ENCODE measurements at places on chromosomes 3 and 15.

- DNase-seq, result peak; percentile 87
Observed at GRCh38 chr3:39150803-39151631, 2.4 kb downstream of the CSRNP1 start.

DNA sequence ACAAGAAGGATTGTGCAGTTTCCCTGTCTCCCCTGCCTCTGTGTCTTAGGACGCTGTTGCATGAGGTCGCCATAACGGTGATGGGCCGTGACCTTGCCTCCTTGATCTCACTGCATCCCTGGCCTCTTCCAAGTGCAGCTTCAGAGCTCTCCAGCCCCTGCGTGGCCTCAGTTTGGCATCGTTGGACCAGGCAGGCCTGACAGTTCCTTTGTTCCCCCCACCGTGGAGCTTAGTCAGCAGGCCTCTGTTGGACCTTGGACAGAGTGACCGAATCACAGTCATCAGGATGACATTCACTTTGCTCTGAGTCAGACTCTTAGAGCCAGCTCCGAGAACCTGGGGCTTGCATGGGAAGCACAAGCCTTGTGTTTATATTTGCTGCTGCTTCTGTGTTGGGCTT, 139.4 kb downstream of the OPA1 start:
- DNase-seq, result peak; percentile 83

- DNase-seq, result no peak
Observed at GRCh38 chr15:41499109-41499851, 5.6 kb downstream of the ITPKA start.

- DNase-seq, result no peak
Observed at GRCh38 chr15:67033571-67034044, 31.8 kb upstream of the SMAD3 start.

- no peak for DNase-seq
Observed at GRCh38 chr15:90063770-90064247, 38.5 kb downstream of the IDH2 start.

DNA sequence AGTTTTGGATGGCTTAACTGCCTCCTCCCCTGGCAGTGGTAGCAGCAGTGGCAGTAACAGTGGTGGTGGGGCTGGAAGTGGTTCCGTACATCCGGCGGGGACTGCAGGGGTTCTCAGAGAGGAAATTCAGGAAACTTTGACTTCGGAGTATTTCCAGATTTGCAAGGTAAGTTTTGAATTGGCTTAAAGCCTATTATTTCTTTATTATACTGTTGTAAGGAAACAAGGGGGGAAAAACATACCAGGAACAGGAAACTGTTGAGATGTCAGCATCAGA, 1.5 kb downstream of the STXBP5L start:
- DNase-seq, result no peak

DNA sequence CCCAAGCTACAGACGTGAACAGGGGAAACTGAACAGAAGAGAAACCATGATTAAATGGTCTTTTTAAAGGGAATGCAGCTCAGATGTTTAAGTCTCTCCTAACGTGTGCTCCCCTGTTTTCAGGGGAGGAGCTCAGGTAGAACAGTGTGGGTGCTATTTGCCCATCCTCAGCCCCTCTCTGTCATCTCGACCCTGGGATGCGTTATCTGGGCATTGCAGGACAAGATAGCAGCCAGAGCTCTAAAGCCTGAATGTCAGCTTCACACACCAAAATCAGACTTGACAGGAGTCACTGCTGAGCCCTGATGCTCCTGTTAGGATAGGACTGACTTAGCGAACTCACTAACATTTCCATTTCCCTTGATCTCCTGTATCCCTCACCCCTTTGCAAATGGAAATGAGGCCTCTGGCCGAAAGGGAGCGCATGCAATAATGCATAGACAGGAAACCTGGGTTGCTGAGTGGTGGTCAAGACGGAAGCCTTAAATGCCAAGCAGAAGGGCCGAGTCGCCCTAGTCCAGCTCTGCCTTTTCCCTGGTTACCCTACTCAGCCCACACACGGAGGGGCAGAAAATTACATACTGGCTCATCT, 234.9 kb upstream of the TPM1 start:
- no peak for DNase-seq

- DNase-seq, result no peak
Observed at GRCh38 chr3:179935710-179936109, 101.0 kb downstream of the PEX5L start.

DNA sequence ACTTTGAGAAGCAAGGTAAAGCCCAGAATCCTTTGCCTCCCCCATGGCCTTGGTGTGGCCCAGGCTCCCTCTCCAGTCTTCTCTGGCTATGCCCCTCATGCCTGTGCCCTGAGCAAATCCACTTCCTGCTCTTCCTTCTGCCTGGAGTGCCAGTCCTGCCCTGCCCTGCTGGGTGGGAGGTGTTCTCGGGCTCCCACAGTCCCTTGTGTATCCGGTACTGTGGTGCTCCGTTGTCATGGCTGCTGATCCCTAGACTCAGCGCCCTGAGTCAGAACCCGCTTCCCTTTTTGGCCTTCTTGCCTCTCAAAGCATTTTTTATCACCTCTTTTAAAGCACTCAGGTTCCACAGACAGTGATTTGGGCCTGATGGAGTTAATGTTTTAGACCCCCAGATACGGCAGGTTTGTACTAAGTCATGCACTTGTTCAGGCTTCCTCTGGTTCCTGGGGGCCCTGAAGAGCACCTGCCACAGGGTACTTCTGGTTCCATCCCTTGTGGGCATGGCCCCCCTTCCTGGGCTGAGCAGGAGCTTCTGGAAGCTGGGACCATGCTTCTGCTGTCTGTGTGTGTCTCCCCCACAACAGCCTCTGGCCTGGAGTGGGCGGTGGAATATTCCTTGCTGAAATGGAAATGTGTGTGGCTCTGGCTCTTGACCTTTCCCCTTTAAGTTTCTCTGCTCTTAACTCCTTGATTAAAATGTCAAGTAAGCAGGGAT, 29.6 kb upstream of the ADAMTS7 start:
- DNase-seq, result no peak

GRCh38 chr3:158134363-158134762, 24.5 kb downstream of the RSRC1 start:
- no peak for DNase-seq

- DNase-seq, result no peak
Observed at GRCh38 chr15:77656294-77656693, 23.6 kb upstream of the LINGO1 start.

DNA sequence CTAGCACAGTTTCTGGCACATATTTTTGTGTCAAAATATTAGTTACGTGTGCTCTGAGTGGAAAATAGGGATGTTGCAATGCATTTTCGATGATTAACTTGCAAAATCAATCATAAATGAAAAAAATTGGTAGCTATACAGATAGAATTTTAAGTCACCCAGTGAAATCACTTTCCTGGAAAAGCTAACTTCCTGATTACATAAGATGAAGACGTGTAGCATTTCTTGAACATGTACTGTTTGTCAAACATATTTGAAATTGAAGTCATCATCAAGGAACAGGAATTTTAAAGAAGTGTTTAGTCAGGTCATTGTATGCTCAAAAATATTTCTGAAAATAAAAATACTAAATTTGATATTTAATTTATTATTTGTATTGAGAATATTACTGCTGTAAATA, 977.7 kb downstream of the PLOD2 start:
- no peak for DNase-seq

DNA sequence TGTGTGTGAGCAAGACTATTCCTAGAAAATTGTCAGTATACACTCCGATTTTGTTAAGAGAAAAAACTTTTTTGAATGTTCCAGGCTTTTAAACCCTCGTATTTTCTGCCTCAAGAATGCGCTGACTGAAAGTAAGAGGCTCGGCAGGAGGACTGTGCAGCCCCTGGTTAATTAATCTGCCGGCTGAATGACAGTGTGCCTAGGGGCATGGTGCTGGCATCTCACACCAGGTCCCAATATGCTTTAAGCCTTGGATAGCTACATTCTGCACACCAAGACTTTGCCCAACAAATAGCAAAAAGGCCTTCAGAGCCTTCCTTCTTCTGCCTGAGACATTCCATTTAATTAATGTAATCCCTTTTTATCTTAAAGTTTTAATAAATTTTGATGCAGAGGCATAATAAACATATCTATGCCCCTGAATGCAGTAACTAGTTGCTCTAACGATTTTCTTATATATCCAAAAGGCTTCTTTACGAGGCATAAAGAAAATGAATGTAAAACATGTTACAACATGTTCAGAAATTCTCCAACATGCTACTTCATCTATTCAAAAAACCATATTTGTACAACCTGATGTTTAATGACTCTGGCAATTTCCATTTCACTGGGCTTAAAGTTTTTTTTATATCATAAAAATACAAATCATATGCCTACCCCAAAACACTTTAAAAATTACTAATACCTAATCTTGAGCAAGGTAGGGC, 37.9 kb downstream of the DPH6 start:
- no peak for DNase-seq

GRCh38 chr15:45112591-45113379, 1.2 kb downstream of the DUOX2 start:
- DNase-seq, result no peak

DNA sequence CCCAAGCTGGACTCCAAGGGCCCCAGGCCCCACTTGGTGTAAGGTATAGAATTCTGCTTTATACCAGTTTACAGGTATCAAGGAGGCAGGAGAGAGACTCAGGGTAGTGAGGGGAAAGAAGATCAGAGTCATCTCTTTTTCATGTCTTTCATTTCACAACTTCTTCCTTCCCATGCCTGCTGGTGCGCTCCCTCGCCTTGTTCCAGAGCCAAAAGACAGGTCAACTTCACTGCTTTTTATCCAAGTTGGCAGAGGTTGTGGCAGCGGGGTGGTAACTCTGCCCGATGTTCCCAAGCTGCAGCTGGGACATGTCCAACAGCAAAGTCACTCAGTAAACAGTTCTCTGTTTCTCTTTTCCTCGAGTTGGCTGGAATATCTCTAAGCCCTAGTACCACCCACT, 86.3 kb upstream of the TCF12 start:
- no peak for DNase-seq

DNA sequence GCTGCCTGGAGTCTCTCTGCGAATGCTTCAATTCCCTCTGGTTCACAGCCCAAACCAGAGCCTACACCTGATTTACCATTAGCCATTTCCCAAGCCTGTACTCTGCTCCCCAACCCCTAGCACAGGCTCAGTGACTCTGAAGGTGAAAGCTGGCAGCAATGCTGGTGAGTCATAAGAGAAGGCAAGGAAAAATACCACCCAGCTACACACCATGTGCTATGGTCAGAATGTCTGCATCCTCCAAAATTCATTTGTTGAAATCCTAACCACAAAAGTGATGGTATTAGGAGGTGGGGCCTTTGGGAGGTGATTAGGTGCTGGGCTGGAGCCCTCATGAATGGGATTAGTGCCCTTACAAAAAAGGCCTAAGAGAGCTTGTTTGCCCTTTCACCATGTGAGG, 117.1 kb upstream of the TJP1 start:
- DNase-seq, result no peak

DNA sequence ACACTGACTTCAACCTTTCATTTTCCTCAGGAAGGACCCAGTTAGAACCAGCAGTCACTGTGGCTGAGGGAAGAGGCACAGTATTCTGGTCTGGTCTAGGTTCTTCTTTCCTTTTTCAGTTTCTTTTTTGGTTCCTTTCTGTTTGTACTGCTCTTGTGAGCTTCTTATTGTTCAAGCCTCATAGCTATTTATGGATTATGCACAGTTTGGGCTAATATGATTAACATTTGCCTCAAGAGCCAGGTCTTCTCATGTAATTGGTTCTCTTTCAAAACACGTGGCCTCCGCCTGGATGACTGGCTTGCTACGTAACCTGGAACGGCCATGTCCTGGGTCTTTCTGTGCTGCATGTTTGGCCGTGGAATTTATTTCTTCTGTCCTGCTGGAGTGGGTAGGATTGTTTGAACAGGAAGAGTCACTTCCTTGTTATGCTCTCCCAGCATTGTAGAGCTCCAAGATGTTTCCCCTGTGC, 43.3 kb downstream of the RBMS3 start:
- no peak for DNase-seq

DNA sequence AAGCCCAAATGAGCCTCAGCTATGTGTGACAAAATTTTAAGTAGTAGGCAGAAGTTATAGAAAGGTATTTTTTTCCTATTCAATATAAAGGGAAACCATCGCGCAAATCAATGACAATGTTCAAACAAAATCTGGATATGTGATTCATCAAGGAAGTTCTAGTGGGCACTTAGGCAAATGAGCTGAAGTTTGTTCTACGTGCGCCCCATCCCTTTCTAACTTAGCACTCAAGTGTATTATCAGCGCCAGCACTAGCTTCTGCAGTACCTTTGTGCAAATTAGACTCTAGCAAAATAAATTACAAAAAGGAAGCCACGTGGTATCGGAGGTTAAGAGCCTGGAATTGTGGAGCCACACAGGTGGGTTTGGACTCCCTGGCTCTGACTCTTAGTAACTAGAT, 91.1 kb downstream of the TBL1XR1 start:
- no peak for DNase-seq

GRCh38 chr3:11212299-11212608, 58.0 kb downstream of the HRH1 start:
- no peak for DNase-seq

- DNase-seq, result peak; percentile 49
Observed at GRCh38 chr3:156554515-156554841, 439 bp downstream of the SSR3 start.

DNA sequence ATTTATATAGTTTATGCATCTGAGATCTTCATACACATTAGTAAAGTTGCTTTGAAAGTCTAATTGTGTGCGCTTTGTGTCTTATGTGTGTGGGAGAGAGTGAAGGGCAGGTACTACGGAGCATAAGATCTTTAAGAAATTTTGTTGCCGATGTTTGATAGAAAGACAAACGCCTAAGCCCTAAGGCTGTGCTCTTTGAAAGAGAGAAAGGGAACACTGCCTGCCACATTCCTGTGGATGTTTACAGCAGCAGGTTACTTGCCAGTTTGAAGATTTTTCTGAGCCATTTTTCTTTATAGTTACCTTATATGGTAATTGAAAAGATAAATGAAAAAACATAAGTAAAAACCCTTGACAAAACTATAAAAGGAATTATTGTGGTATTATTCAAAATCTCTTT, 17.0 kb downstream of the DTWD1 start:
- no peak for DNase-seq

Measured in RKO (cell line).